ENCODE measurements at places on chromosomes 1 and 21.
A peak's percentile ranks its signal among the peaks of the same experiment; 100 is the strongest.

DNA sequence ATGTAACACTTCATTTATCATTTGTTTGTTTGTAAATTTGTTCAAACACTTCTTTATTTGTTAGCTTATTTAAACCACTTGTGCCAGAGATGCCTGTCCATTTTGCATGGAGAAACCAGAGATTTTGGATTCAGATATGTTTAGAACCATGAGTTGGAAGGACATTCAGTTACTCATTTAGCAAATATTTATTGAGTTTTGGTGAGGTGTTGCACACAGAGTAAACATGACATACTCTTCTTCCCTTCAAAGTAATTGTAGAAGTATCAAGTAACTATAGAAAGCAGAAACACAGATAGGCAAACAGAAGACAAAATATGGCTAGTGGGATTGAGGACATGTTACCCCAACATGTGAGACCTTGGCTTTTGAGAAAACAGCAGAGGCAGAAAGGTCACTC is 136.8 kb upstream of the USP25 start:
- DNase-seq, result no peak

- DNase-seq, result no peak
These were observed 48.8 kb upstream of the LPAR3 start for GRCh38 chr1:84941843-84942242.

DNA sequence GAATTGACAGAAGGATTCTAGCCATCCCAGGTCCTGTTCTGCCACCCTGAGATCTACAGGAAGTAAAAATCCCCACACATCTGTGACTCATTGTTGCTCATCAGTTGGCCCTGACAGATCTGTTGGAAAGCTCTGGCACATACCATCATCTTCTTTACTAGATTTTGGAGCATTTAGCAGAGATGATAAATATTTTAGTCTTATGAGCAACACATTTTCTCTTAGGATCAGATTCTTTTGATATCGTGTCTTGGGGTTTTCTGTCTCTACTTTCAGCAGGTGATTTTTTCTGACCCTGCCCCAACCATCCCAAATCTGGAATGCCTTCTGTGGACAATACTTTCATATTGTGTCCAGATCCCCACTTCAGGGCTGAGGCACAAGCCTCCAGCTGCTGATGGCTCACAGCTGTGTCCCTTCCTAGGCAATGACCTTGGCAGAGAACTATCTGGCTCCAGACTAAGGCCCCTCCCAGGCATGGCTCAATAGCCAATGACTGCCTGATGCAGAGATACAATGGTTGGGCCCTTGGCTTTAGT is 102.8 kb downstream of the GDAP2 start:
- no peak for DNase-seq

- DNase-seq, result no peak
These were observed 450.7 kb downstream of the CAMTA1 start for GRCh38 chr1:7235871-7236517.

DNA sequence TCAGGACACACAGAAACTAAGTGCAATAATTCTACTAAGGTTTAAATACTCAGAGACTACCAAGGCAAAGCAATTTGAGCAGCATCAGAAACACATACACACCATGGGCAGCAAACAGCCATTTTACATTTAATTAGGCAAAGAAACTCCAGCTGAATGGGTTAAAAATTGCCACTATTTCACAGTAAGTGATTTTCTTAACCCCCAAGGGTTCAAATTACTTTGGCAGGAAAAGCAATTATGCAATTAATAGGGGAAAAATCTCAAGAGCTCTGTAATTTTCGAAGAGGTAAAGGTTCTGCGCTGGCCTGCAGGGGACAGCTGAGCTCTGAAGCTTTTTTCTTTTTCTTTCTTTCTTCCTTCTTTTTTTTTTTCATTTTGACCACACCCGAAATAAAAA is 206.2 kb upstream of the RRP15 start:
- DNase-seq, result no peak

DNA sequence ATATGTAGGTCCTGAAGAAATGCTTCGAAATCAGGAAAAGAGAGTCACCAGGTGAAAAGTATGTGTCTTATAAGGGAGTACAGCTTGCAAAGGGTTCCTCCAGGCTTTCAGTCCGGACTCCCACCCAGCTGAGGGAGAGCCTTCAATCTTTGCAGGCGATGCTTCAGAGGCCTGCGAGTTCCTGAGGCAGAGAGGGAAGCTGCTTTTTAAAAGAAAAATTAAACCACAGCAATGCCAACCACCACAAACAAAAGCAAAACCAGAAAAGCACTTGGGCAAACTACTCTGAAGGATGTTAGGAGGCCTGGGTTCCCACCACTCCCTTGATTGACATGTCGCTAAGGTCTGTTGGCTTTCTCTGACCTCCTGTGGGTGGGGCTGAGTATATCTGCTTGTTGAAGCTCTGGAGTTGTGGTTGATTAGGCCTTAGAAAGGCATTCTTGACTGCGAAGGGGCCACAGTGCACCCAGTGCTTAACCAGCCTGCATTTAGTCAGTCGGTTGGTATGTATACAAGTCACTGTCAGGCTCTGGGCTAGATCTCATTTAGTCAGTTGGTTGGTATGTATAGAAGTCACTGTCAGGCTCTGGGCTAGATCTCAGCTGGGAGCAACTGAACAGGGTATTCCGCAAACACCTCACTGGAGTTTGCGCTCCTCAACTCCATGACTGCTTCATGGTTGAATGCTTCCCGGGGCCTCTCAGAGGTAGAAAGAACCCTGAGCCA is 1.2 kb downstream of the NIPAL3 start:
- DNase-seq, result peak; percentile 71
